Activated naive CD4-positive, alpha-beta T cell treated with anti-CD3 and anti-CD28 coated beads, Interleukin-2, amount 10 ng/mL, durations not matched to agents 7 days and 5 days (primary cell): ENCODE measurements at places on chromosomes 4 and X.

DNA sequence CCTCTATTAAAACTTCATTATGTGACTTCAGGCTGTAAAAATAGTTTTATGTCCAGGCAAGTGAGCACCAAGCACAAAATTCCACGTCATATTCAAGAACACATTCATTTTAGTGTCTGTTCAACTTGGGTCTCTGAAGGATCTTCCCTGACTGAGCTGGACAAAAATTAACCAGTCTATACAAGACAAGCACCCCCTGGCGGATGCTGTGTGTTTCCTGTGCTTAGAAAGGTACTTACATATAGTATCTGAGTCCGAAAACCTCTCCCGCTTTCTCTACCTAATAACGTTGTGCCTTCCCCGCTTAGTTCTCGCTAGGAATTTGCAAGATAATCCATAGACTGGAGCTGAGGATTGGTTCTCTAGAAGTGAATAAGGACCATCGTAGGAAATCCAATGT lies 2214.5 kb upstream of the TENM3 start:
- no peak for DNase-seq

DNA sequence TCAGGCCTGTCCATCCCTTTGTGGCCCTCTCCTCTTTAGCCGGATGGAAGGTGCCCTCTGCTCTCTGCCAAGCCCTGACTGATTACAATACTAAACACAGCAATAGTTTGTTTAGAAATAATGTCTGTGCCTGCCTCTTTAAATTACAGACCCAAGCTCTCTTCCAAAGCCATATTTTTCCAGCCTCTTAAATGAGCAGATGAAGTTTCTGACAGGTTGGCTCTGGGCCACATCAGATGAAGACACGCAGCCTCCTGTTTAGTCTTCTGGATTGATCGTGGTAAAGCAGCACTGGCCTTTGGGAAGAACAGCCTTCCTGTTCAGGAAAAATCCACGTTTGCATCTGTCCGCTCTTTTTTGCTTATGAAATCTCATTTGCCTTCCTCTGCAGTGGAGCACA lies 133.6 kb downstream of the CPE start:
- no peak for DNase-seq

DNA sequence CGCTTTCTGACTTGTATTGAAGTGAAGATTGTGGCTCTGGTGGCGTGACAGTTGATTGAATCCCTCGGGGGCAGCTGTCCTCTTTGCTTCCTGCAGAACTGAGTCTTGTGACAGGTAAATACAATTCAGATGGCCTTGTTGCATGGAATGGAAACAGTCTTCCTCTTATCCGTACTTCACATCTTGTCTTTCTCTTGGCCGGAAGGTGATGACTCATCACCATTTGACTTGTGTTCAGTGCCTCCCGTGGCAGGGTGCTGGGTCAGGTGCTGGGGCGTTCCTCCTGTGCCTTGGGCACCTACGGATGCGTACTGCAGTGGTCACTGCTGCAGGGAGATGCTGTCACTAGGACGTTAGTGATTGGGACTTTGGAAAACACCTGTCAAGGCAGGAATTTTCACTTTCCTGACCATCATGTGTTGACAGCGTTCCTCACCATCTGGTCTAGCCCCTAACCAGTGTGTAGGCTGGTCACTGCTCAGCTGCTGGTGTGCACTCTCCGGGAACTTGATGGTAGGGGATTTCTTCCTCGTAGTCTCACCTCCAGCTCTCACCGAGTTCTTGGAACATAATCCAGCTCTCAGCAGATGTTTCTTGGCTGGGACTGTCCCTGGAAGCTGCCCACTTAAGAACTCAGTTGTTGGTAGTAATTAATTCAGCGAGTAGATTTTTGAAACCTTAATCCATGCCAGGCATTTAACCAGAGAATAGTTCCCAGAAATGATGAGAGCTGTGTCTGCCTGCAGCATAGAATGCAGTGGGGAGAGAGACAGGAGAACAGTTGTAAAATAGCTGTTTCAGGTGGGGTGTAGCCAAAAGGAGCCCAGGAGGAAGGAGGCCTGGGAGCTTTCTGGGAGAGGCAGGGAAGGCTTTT lies 7.2 kb downstream of the TBC1D14 start:
- DNase-seq: peak; percentile 71

GRCh38 chrX:3527811-3528210 lies 181.4 kb upstream of the MXRA5 start:
- no peak for DNase-seq

GRCh38 chrX:110414679-110415439 lies 56.2 kb downstream of the RTL9 start:
- DNase-seq: no peak

GRCh38 chrX:68651110-68651509 lies 3.6 kb downstream of the STARD8 start:
- no peak for DNase-seq

- DNase-seq: no peak
These were observed 174.9 kb upstream of the VEGFC start for GRCh38 chr4:176967586-176967985.

DNA sequence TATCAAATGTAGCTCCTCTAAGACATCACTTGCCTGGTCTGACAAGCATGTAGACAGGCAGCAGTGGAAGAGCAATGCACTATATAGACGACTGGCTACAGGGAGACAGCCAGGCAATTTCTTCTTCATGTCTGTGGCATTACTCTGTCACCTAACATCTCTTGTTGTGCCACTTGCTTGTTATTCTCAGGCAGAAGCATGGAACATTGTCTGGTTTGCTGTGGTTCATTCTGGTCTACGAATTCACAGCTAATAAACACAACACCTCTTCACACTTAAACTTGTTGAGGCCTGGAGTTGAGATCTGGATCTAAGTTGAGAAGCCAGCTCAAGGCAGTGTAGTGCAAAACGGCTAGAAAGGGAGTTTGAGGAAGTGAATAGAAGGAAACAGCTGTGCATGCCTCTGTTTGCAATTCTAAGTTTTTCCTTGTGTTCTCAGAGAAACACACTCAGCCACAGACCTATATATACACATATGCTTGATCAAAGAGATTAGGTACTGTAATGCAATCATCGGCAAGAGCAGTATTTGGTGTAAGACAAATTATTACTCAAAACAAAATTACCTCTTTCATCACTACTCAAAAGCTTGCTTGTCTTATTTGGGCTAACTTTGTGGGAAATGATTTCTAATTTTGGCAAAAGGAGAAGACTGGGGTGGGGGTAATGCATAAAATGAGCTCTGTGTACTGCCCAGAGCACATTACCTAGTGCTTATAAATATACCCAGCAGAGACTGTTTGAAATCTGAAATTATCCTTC lies 243.8 kb downstream of the PPP3CA start:
- DNase-seq: no peak

GRCh38 chr4:4765811-4766210 lies 93.7 kb upstream of the MSX1 start:
- DNase-seq: no peak
